ENCODE measurements at places on chromosomes 4 and X.

GRCh38 chr4:40409835-40410234 lies 74.7 kb downstream of the CHRNA9 start:
- DNase-seq = no peak

- no peak for DNase-seq
Observed at GRCh38 chr4:57109411-57109846, 756 bp downstream of the IGFBP7 start.

- no peak for DNase-seq
Observed at GRCh38 chr4:148166132-148166591, 276.1 kb downstream of the NR3C2 start.

GRCh38 chr4:155491336-155492120 lies 114.8 kb upstream of the MAP9 start:
- no peak for DNase-seq

- DNase-seq = no peak
Observed at GRCh38 chrX:44890247-44890646, 17.3 kb downstream of the KDM6A start.

- no peak for DNase-seq
Observed at GRCh38 chr4:56768316-56768715, 53.2 kb downstream of the SPINK2 start.

GRCh38 chr4:53744446-53745160 lies 153.3 kb upstream of the LNX1 start:
- DNase-seq = no peak

DNA sequence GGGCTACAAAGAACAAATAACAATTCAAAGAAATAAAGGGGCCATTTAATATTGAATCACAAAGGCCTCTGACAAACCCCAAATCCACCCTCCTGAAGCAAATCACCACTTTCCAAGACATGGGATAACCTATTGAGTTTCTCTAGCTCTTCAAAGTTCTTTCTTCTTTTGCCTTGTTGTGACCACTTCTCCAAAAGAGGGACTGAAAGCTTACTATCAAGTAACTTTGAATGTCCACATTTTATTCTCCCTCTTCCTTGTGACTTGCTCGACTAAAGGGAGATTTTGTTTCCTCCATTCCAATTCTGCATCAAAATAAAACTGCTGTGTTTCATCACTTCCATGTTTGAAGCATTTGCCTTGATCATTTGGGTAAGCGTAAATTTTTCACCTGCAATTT lies 166.6 kb upstream of the SLC7A11 start:
- DNase-seq = no peak

GRCh38 chr4:90001023-90001422 lies 106.4 kb downstream of the MMRN1 start:
- peak; percentile 66 for DNase-seq

- no peak for DNase-seq
Observed at GRCh38 chrX:1521459-1521956, 15.5 kb downstream of the P2RY8 start.

GRCh38 chr4:186587416-186588018 lies 32.1 kb upstream of the MTNR1A start:
- no peak for DNase-seq

GRCh38 chr4:79121875-79122358 lies 182.7 kb upstream of the PAQR3 start:
- DNase-seq = no peak

DNA sequence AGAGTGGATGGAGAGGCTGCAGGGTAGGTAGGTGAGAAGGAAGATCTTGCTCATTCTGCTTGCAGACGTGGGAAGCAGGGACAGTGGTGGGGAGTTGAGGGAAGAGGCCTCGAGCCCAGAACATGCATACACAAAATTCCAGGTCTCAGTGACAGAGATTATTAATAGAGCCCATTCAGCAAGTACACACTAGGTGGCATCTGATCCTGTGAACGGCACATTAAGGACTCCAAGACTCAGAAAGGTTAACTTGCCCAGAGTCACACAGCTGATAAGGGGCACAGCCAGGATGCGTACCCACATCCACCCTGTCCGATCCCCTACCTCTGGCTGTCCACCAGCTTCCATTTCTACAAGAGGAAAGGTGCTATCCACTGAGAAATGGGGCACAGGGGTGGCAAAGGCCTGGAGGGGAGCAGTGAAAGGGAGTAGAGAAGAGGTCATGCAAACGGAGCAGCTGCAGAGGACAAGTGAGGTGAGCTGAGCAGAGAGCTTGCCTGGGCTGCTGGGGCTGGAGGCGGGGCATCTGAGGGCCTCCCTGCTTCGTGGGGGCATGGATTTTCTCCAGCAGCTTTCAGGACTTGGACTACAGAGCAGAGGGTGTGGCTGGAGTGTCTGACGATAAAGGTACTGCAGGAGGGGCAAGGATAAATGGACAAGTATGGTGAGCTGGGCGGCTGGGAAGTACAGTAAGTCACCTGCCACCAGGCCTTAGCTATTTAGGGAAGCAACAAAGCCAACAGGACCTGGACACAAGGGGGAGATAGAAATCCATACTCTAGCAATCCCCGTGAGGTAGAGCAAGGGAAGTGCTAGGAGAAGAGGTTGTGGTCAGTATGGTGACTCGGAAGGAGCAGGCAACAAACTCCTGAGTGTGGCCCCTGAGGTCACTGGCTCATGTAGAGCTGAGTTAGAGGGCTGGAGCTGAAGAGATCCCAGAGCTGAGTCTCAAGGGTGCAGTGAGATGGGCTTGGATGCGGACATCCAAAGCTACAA lies 11.2 kb downstream of the IDS start:
- no peak for DNase-seq

DNA sequence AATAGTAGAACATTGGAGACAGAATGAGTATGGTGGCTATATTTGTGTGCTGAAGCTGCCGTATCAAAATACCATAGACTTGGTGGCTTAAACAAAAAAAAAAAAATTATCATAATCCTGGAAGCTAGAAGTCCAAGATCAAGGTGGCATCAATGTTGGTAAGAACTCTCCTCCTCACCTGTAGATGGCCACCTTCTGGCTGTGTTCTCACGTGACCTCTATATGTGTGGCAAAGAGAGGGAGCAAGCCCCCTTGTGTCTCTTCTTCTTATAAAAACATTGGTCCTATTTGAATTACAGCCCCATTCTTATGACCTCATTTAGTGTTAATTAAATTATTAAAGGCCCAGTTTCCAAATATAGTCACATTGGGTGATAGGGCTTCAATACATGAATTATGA lies 1640.9 kb upstream of the PCDH7 start:
- no peak for DNase-seq

GRCh38 chr4:56953680-56954520 lies 23.5 kb downstream of the NOA1 start:
- no peak for DNase-seq

Data from NCI-H2029 (cell line).